ENCODE measurements at places on chromosomes 12 and 14.

DNA sequence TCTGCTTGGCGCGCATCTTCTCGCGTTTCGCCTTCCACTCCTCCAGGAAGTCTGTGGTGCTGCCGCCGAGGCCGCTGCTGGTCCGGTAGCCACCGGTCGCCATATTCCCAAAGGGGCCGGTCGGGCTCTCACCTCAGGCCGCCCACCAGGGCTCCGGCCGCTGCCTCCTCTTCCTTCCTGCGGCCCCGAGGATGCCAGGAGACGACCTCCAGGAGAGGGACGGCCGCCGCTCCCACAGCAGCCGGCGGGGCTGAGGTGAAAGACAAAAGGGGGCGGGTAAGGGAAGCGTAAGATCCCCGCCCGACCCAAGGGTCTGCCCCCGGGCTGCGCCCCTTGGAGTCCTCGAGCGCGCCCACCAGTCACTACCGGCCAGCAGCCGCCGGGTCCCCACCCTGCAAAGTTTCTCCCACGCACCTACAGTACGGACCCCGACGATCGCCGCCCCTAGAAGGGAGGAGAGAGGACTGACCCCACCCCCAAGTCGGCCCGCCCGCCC lies 574 bp downstream of the PAWR start:
- no peak for DNase-seq

- DNase-seq: no peak
Measured at GRCh38 chr12:75560167-75560566, 48.8 kb upstream of the KRR1 start.

DNA sequence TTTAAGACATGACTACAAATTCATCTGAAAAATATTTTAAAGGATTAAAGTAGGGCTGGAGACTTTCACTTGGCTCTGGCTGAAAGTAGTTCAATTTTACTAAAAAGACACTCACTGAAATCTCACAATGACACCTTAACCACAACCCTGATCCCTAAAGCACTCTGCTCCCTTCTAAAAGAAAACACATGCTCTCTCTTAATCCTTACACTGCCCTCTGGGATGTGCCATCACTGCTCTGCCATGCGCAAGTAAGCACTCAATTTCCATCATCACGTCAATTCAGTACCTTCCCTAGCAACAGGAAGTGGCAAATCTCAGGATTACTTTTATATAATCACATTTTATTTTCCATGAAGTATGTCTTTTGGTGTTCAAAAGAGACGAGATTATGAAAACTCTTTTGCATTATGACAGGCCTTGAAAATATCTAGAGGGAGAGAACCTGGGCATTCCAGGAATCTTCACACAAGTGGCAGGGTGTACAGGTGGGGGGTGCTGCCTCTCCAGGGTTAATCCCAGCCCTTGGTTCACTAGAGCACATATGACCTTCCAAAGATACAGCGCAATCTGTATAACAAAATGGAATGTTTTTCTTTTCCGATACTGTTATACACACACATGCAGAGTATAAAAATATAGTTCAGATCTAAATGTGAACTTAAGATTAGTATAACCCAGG lies 7.3 kb downstream of the ATG14 start:
- no peak for DNase-seq

GRCh38 chr14:98886982-98887381 lies 385.0 kb downstream of the BCL11B start:
- no peak for DNase-seq

DNA sequence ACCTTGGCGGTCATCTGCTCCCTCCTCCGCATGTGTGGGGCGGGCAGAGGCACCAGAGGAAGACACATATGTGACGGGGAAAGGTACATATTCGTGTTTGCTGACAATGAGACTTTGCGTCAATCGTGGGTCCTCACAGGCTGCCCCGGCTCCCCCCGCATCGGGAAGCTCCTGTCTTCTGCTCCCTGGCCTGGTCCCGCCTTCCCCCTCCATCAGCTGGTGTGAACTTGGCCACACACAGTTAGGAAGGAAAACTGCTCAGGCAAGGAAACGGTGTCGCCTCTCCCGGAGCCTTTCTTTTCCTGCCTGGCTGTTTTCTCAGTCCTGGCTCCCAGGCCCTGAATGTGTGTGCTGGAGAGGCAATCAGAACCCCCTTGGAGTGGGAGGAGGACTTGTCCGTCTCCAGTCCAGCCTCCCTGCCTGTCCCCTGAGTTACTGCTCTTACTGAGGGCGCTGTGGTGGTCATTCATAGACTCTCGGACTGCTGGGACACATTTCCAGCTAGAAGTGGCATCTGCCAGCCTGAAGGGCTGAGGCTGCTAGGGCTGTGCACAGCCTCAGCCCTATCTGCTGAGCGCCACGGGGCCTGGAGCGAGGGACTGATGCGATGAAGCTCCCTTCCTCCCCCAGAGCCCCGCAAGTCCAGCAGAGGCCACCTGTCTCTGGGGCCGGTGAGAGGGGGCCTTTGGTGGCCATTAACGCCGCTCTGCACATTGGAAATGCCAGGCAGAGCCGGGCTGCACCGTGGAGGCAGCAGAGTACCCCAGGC lies 44.2 kb upstream of the TSPAN9 start:
- no peak for DNase-seq

Data from NK-92 treated with Interleukin-12 subunit alpha and Interleukin-12 subunit beta, amount 100 ng/mL, for 24 hours (cell line).